Urinary bladder (tissue), 4 donors: ENCODE measurements at places on chromosomes 7 and 10. TPM values are rescaled to one million over a fixed set of nuclear protein-coding genes. Genes with fewer than 3 reads are reported as not detected.

The AOAH gene
- total RNA-seq: 7.1 TPM

The ERVW-1 gene
- total RNA-seq: not detected

The BTBD16 gene
- total RNA-seq: 2.6 TPM

The PLXNA4 gene
- total RNA-seq: 6.5 TPM

The WDR11 gene
- 101 TPM for total RNA-seq

The PRSS37 gene
- not detected for total RNA-seq

The FXYD4 gene
- 0.95 TPM for total RNA-seq

The GATA3 gene
- total RNA-seq: 10.6 TPM

The CALML3 gene
- not detected for total RNA-seq

The GNAT3 gene
- not detected for total RNA-seq

The NRCAM gene
- total RNA-seq: 9.7 TPM

The ARHGAP12 gene
- total RNA-seq: 92.4 TPM

The DMBT1 gene
- total RNA-seq: 0.48 TPM

The KLF6 gene
- 69.8 TPM for total RNA-seq

The LYZL1 gene
- total RNA-seq: not detected

The TDRD1 gene
- total RNA-seq: 0.53 TPM

The PLCE1 gene
- 38.1 TPM for total RNA-seq
